ENCODE measurements at places on chromosomes 12 and 14.

GRCh38 chr12:53543539-53543938 lies 36.3 kb upstream of the NPFF start:
- DNase-seq: peak; percentile 66

DNA sequence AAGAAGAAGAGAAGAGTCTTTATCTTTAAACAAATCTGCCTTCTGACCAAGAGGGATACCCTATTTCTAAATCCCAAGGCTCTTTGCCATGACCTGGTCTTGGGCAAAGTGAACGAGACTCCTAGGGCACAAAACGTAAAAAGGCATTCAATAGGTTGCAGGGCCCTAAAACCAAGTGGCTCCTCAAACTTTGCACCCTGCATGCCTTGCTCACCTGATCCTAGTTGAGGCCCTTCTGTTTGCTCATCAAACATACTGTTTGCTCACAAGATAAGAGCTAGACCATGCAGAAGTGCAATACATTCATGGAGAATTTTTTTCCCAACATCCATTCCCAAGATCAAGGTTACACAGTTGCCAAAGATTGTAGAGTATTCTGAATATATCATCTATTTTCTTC lies 7.9 kb upstream of the PRH1 start:
- no peak for DNase-seq

DNA sequence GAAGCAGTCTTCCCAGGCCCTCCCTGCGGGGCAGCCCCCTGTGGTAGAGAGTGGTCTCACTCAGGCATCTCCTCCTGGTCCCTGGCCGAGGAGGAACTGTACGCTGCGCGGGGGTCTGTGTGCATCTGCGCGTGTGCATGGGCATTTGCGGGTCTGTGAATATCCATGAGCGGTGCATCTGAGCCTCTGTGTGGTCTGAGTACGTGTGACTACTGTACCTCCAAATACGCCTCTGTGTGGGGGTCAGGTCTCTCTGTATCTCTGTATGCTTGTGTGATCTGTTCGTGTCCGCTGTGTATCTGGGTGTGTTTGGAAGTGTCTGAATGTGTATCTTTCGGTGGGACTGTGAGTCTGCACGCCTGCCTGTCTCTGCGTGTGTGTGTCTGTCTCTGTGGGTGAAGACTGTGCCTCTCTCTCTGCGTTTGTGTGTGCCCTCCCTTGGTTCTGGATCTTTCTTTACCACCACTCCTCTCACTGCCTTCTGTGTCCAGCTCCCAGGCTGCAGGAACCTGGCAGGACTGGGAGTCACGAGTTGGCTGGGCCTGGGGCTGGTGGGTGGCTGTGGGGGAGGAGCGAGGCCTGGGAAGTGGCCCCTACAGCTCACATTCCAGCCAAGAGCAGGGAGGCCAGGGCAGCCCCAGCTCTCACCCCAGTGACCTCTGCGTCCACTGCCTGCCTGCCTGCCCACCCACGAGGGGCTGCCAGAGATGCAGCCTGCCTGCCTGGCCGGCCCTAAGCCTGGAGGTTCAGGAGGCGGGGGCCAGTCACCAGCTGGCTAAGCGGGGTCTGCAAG lies 1.1 kb upstream of the PGF start:
- no peak for DNase-seq

DNA sequence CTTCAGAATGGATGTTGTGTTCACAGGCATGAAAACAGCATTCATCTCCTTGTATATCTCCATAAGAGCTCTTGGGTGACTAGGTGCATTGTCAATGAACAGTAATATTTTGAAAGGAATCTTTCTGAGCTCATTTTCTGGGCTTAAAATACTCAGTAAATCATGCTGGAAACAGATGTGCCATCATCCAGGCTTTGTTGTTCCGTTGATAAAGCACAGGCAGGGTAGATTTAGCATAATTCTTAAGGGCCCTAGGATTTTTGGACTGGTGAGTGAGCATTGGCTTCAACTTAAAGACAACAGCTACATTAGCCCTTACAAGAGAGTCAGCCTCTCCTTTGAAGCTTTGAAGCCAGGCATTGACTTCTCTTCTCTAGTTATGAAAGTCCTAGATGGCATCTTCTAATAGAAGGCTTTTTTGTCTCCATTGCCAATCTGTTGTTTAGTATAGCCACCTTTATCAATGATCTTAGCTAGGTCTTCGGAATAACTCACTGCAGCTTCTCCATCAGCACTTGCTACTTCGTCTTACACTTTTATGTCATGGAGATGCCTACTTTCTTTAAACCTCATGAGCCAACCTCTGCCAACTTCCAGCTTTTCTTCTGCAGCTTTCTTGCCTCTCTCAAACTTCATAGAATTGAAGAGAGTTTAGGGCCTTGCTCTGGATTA lies 79.6 kb upstream of the PSMA6 start:
- no peak for DNase-seq

- DNase-seq: no peak
Observed at GRCh38 chr12:32155961-32156529, 49.4 kb downstream of the BICD1 start.

DNA sequence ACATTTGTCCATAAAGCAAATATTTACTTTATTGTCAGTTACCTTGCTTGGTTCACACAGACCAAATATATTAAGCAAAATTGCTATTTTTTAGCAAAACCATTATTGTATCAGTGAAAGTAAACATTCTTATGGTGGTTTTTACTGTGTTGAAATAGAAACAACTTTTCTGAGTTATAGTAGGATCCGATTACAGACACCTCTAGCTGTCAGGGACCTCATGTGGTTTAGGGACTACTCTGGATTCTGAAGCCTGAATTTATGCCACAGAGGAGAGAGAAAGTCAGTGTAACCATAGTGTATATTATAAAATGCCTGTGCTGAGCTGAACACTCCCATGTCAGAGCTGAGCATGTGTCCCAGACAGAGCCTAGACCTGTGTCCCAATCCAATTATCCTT lies 287.5 kb downstream of the FLRT2 start:
- no peak for DNase-seq

GRCh38 chr12:120640861-120641833 lies 721 bp downstream of the CABP1 start:
- DNase-seq: peak; percentile 45

GRCh38 chr14:36619853-36620252 lies 37.4 kb upstream of the NKX2-8 start:
- DNase-seq: no peak

GRCh38 chr12:76666290-76666835 lies 97.6 kb upstream of the ZDHHC17 start:
- no peak for DNase-seq

All from EL (cell line).